ENCODE measurements at places on chromosomes 5 and 9.
A peak's percentile ranks its signal among the peaks of the same experiment; 100 is the strongest.

DNA sequence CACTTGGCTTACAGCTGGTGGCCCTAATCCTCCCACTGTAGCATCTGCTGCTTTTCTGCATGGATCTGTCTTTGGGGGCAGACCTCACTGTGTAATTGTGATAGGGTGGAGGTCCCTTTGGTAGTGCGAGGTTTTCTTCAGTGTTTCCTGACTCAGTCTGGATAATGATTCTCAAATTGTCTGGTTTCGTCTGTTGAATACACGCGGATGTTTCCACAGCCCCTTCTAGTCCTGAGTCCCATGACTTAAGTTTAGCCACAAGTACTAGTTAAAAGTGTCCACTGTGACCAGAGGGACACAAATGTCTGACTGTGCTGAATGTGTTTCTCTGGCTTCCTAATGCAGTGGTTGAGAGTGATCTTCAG is 70.5 kb downstream of the LMNB1 start:
- no peak for DNase-seq

DNA sequence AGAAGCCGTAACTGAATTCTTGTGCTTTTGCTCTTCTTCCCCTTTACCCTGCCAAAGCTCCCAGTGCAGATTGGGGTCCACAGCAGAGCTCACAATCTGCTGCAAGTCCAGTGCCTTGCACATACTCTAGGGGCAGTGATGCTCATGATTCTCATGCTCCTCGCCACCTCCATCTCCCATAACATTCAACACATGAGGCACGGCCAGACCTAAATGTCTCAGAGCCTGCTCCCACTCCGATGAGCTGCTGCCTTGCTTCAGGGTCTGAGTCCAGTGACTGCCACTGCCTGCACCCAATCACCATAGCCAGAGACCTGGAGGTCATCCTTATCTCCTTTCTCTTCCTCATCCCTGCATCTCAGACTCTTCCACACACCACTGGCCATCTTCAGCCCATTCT is 10.5 kb downstream of the CSF1R start:
- DNase-seq = no peak

DNA sequence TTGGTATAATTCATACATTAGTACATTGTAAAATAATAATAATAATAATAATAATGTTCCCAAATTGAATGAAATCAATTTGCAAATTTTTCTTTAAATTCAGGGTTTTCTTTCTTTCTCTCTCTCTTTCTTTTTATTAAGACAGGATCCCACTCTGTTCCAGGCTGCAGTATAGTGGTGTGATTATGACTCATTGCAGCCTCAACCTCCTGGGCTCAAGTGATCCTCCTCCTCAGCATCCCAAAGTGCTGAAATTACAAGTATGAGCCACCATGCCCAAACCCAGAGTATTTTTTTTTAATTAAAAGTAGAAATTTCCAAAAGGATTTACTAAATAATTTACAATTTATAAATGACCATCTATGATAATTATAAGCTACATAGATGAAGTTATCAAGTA is 117.7 kb downstream of the HOMER1 start:
- no peak for DNase-seq

- no peak for DNase-seq
These were observed at the start of gene EGFLAM for GRCh38 chr5:38258319-38259061. Gene EGFLAM, plus strand, starts transcription at chr5:38258559. Its CDS starts 196 bp downstream, at chr5:38258755.

GRCh38 chr5:149206524-149207141 is 65.0 kb upstream of the AFAP1L1 start:
- DNase-seq = no peak

- no peak for DNase-seq
These were observed at the start of gene TIMD4 for GRCh38 chr5:156963125-156963524. Gene TIMD4, minus strand, starts transcription at chr5:156963226. Its CDS starts 28 bp downstream, at chr5:156963198.

DNA sequence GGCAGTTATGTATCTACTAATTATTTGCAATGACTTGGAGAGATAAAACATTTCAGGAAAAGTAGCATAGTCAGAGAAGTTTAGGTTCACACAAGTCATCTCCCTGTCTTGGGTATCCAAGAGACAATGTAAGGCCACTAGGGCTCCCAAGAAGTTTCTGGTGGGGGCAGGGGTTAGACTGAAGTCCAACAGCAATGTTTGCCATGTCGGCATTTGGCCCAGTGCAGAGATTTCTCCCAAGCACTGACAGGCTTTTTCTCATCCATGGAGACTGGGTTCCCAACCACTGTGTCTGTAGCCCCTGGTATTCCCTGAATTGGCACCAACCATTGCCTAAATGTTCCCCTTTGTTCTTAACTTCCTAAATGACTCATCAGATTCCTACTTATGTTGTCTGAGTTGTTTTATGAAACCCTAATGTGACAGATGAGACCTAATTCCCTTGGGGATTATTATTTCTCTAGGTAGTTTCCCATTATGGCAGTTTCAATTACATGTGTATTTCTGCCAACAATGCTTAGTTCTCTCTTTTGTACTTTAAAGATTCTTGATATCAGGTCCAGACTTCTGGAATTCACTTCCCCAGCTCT is 103.6 kb upstream of the EGFLAM start:
- DNase-seq = no peak

- DNase-seq = no peak
These were observed 44.3 kb downstream of the FBN2 start for GRCh38 chr5:128493657-128494329.

DNA sequence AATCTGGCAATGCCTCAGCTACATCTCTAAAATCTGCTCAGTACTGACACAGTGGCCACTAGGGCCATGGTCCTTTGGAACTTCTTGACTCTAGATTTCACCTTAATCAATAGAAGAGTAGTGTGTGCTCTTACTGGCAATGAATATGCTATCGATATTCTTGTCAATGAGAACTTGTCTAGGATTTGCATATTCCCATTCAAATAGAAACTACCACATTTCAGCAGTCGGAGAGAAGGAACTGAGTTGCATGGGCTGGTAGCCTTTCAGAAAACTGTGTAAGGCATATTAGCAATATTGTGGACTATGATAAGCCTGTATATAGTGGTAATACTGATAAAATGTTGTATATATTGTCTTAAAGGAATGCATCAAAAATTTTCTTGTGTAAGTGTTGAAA is 45.3 kb upstream of the NAA35 start:
- DNase-seq = no peak

GRCh38 chr5:66717455-66718373 is 121.5 kb downstream of the MAST4 start:
- DNase-seq = no peak

- no peak for DNase-seq
These were observed 2.0 kb upstream of the TNFAIP8 start for GRCh38 chr5:119353686-119354366.

DNA sequence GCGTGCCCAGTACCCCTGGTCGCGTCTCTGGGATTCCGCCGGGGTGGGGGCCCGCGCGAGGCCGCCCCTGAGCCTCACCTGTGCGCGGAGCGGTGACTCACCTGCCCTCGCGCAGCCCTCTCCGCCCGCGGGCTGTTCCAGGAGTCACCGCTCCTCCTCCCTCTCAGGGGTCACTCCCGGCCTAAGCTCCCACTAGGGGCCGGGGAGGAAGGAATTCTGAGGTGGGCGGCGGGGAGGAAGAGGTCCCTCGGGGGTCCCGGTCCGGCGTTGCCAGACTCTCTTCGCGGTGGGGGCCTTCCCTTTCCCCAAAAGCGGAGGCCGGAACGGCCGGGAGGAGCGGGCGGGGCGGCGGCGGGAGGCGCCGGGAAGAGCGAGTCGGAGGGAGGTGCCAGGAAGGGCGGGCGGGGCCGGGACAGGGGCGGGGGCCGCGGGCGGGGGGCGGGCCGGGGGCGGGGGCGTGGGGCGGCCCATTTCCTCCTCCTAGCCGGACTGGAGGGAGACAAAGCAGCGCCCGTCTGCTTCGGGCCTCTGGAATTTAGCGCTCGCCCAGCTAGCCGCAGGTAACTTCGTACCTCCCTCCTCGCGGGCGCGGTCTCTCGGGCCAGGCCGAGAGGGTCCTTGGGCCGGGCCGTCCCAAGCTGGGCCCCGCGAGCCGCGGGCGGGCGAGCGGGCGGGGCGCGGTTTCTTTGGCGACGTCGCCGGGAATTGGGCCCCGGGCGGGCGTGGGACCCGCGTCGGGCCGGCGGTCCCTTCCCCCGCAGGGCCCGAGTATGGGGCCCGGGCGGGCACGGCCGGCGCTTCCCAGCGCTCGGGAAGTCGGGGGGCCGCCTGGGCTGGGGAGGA is at the start of gene CTNNA1:
TSS of gene CTNNA1 (plus strand) at position 475 of the 843 bp plus-strand sequence. CDS start 28,500 bp downstream, outside the sequence.
- peak; percentile 58 for DNase-seq

GRCh38 chr9:82021198-82021597 is 32.6 kb downstream of the SPATA31D1 start:
- no peak for DNase-seq

DNA sequence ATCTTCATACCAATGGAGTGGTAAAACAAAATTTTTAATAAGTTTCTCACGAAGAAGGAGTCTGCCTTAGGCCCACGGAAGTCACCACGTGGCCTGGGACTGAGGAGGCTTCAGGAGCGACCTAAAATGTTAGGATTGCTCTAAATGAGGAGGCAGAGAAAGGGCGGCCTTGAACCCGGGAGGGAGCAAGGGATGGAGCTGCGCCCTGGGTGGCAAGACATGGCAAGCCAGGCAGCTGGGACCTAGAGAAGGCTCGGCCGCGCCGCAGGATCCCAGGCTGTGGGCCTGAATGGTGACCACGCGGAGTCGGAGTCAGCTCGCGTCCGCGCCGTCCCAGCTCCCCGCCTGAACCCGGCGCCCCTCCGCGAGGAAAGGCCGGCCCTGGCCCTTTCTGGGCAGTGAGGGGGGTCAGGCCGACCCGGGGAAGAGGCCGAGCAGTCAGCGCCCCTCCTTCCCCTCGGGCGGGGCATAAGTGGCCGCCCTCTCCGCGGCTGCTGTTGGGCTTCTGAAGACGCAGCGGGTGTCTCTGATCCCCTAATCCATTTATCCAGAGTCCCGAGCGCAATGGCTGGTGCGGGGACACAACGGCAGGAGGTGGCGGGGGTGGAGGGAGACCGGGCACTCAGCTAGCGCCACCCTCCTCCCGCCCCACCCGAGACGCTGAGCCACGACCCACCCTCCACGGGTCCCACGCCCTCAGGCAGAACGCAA is 10.6 kb downstream of the IRX1 start:
- no peak for DNase-seq

DNA sequence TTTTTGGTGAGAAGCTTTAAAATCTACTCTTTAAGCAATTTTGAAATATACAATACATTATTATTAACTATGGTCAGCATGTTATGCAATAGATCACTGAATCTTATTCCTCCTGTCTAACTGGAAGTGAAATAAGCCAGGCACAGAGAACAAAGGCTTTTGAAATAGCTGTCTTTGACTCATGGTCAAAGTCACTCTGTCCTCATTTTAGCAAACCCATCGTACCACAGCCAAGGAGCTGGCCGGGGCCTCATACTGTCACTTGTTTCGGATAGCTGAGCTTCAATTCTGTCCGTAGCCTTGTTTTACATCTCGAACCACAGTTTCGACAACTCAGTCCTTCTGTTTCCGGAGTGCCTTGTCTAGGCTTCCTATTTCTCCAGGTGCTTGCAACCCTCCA is 19.2 kb downstream of the ADCY2 start:
- DNase-seq = no peak

DNA sequence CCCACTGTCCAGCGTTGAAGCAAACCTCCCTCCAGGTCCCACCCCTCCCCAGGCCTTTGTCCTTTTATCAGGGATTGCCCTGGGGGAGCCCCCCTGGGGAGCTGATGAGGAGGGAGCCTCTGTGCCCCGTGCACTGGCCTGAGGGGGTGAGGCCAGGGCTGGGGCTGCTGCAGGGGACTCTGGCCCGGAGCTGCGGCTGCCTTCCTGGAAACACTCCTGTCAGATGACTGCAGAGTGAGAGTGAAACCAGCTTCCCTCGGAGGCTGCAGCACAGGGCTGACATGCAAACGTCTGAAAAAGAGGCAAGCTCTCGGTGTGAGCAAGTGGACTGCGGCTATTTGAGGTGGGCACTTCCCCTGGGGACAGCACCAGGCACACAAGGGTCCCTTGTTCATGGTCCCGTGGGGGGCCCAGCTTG is 4.6 kb upstream of the TRAF2 start:
- peak; percentile 63 for DNase-seq

- no peak for DNase-seq
These were observed 3.5 kb upstream of the AIF1L start for GRCh38 chr9:131092548-131093440.

GRCh38 chr9:34989946-34990635 is 546 bp downstream of the DNAJB5 start:
- DNase-seq = peak; percentile 55

DNA sequence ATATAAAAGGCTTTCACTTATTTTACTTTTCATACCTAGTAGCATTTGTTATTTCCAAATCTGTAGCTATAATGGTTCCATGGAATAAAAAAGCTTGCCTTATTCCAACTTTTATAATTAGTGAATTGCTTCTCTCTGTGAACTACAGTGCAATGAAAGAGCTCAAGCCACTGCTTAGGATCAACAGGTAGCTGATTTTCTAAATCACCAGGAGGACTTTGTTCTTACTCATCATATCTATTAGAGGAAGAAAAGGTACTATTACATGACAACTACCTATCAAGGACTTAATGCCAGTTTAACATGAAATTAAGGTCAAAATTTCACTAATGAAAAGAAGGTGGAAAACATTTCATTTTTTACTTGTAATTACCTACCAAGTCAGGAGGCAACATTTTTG is 414.6 kb downstream of the BNC2 start:
- no peak for DNase-seq
